LHCN-M2 (cell line): ENCODE measurements at places on chromosomes 1 and 21.

GRCh38 chr1:77541162-77541545, 141.3 kb downstream of the ZZZ3 start:
- no peak for DNase-seq

DNA sequence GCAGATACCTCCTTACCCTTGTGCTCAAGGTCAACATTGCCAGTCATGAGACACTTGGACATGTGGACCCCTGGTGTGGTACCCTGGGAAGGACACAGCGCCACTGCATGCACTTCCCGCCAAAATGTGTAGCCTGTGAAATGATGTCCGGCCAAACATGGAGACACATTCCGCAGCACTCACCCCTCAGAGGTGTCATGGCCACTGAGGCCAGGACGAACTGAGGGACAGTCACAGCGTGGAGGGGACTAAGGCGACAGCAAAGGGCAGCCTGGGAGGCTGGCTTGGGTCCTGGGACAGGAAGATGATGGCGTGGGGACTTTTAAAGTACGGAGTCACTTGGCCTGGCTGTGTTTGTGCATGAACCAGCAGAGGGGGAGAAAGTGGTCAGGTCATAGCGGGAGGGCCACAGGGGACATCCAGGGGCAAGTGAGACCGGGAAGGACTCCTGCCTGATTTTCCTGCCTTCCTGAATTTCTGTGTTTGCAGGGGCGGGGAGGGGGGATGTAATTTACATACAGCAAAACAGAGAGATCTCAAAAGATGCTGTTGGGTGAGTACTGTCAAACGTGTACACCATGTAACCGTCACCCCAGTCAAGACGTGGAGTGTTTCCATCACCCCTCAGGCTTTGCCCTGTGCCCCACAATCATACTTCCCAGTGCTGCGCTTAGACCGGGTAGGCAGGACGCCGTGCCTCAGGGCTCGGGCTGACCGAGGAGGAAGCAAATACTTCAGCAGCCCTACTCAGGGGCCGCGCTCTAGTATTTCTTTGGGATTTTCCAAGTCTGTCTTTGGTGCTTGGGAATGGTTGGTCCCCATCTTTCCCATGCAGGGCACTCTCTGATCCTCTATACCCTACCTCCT, 45.2 kb downstream of the WDR4 start:
- DNase-seq = no peak

DNA sequence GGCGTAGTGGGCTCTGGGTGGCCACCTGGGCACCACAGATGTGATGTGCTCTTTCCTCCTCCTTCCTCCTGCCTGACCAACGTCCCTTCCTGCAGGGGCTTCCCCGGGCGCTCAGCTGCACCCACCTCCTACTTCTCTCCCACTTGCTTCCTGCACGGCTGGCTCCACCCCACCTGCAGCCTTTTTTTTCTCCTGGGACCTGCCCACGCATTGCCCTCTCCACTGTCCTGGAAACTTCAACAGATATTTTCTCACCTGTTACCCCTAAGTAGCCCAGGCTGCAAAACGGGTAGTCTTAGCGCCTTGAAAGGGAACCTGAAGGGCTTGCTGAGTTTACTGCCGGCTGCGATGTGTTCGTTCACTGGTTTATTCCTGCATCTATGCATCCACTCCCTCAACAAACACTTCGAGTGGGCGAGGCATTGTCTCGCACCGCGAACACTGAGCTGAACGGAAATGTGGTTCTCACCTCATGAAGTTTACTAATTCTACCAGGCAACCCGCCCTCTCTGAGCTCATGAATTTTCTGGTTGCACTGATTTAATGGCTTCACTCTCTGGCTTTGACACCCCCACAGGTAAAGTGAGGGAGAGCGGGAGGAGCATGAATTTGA, 23.6 kb downstream of the ZBTB18 start:
- no peak for DNase-seq

- DNase-seq = no peak
These were observed 122.6 kb downstream of the NTNG1 start for GRCh38 chr1:107263291-107263915.

DNA sequence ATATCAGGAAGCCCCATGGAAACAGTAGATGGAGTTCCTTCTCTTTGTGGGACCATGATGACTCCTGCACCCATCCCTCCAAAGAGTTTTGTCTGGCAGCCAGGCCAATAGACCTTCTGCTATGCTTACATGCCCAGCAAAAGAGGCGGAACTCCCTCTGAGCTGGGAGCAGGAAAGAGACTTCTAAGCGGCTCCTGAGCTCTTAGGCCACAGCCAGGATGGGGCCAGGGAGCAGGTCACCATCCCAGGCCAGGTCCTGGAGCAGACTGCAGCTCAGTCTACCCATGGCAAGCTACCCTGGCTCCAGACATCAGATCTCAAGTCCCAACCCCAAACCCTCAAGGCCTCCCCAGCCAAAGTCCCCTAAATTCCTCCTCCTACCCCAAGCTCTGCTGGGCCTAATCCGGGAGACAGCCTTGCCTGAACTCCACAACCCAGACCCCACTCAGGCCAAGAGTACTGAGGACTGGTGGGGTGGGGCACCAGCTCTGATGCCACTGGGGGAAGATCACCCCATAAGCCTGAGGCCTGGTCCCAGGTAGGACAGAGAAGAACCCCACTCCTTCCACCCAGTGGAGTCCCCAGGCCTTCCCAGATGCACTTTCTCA, 387.9 kb downstream of the MATN1 start:
- no peak for DNase-seq
